ENCODE measurements at places on chromosomes 4 and X.
A peak's percentile ranks its signal among the peaks of the same experiment; 100 is the strongest.

GRCh38 chr4:151540728-151541388 is 131.9 kb downstream of the FHIP1A start:
- no peak for DNase-seq

GRCh38 chr4:17134565-17134964 is 236.1 kb upstream of the LDB2 start:
- no peak for DNase-seq

- DNase-seq: no peak
These were observed 74.3 kb downstream of the CFAP299 start for GRCh38 chr4:80409809-80410208.

GRCh38 chrX:150455215-150455608 is 92.1 kb downstream of the MAMLD1 start:
- no peak for DNase-seq

DNA sequence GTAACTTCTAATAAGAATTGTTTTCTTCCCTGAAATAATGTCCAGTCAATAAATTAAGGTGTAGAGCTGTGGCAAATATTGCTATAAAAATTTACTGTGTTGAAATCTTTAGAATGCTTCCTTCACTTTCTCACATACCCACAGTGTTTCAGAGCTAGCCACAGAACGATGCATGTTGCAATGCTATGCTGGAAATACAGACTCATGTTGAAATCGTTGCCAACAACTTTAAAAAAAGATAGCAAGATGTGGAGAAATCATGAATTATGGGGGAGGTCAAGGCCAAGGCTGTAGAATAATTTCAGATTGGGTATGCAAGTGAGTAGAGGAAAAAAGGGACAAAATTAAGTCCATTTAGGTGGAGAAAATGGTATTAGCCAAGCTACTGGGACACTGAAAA is 204.8 kb downstream of the VEGFC start:
- DNase-seq: no peak

DNA sequence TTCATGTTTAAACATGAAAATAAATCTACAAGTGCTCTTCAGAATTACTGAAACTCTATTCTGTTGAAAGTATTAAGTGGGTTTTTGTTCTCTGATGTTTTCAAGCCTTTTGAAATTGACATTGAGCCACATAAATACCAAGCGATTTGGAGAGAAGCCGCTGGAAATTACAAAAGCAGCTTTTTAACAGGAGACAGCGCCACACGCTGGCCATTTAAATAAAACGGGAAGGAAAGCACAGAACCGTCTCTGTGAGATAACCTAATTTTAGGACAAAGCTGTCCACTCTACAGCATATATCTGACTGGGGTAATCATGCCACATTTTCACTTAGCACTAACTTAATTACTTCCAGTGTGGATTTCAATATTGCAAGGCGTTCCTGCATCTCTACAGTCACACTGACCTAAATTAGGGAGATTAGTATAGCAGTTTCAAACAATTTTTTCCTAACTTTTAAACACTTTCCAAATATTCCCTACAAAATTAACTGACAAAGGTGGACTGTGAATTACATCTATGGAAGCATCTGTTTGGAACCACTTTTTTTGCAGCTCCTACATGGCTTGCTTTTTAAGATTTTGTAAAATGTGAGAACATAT is 6.8 kb upstream of the ANOS1 start:
- DNase-seq: no peak

DNA sequence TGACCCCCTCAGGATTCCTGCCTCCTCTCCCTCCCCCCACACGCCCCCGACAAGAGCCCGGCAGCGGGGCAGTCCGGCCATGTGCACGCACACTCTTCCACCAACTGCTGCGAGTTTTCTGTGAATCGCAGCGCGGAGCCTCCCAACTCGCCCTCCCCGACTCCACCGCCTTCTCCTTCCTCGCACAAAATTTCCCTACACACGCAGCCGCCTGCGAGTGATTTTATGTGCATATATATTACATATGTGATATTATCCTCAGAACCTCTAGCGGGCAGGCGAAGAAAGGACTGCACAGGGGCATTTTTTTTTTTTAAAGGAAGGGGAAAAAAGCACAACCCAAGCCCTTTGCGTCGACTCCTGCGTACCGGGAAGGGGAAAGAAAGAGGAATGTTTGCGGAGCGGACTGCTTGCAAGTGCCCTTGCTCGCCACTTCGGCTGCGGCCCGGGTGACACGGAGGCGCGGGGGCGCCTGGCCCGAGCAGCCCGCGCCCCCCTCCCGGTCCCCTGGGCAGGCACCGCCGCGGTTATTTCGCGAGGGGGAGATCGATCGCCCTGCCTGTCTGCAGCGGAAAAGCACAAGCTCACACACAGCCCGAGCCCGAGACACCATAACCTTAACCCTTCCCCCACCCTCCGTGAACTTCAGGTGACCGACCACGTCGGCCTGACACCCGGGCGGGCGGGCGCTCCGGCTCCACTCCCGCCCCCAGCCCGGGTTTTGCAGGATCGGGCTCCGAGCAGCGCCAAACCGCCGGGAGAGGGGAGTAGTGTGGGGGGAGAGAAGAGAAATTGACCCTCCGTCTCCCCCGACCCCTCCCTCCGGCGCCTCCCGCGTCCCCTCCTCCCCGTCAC is 2.3 kb downstream of the ZNF827 start:
- peak; percentile 45 for DNase-seq

- no peak for DNase-seq
These were observed 253.0 kb downstream of the COX7B2 start for GRCh38 chr4:46656071-46656470.

DNA sequence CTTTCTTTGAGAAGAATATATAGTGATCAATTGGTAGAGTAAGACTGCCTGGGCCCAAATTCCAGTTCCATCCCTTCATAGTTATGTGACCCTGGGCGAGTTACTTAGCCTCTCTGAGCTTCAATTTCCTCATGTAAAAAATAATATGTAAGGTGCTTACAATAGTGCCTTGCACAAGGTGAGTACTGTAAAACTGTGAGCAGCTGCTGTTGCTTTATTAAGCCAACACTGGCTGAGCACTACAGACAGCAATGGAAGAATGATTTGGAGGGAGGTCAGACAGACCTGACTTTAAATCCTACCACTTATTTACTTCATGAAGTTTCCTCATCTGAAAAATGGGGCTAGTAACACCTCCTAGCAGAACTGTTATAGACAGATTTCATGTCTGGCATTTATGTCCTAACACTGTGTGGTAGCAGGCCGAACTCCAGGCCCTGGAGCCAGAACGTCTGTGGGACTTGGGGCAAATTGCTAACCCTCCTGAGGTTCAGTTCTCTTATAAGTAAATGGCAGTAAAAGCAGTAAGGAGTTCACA is 53.8 kb downstream of the RNF150 start:
- no peak for DNase-seq

DNA sequence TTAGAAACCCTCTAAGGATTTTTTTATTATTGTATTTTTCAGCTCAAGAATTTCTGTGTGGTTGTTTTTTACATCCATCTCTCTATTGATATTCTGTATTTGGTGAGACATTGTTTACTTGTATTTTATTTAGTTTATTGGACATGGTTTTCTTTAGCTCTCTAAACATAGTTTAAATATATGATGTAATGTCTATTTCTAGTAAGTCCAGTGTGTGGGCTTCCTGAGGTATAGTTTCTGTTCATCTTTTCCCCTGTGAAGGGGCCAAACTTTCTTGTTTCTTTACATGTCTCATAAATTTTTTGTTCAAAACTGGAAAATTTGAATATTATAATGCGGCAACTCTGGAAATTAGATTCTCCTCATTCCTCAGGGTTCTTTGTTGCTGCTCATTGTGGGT is 28.2 kb upstream of the ATRX start:
- DNase-seq: no peak

GRCh38 chr4:179268791-179269190 is 1826.6 kb upstream of the AGA start:
- DNase-seq: no peak

- DNase-seq: no peak
These were observed 277.0 kb upstream of the EDA2R start for GRCh38 chrX:66915893-66916292.

DNA sequence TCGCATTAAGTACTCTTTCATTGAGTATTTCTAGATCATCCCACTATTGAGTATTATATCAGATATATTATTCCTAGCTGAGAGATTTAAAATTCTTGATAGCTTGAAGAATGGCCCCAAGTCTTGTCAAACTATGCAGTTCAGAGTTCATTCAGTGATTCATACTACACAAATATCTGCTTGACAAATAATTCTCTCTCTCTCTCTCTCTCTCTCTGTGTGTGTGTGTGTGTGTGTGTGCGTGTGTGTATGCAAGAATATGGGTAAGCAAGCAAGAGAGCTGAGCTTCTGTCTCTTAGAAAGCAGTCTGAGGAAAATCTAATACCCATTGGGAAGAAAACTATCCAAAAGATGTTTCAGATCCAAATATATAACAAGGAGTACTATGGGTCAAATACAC is 142.0 kb downstream of the SLC10A7 start:
- no peak for DNase-seq

- DNase-seq: no peak
These were observed 7.2 kb upstream of the MRFAP1 start for GRCh38 chr4:6633091-6633906.

GRCh38 chrX:69565247-69565815 is 50.6 kb upstream of the EDA start:
- no peak for DNase-seq

DNA sequence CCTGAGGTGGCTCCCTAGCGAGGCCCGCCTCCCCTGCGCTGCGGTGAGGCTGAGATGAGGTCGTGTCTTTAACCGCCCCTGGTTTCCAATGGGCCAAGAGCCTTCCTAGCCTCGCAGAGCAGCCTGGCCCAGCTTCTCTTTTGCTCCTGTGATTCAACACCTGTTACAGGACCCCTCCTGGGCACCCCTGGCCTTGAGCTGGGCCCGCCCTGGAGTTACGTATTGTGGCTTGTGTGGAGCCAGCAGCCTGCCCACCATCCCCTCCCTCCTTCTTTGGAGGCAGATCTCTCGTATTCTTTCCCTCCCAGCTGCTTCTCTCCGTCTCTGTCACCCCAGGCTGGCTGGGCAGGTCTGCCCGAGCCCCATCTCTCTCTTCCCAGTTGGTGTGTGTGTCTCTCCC is 19.3 kb upstream of the UBA1 start:
- DNase-seq: no peak

DNA sequence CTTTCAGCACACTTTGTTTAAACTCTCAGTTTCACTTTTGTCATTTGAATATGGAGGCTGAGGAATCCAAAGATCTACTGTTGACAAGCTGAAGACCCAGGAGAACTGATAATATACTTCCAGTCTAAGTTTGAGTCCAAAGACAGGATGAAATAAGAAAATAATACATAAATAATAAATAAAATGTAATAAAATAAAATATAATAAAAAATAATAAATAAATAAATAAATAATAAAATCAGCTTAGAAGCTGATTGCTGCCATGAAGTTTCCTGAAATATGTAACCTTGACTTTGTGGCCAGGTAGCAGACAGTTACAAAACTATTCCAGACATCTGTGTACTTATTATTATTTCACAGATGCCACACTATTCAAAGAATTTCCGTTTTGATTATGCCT is 55.0 kb downstream of the NPY2R start:
- DNase-seq: no peak

GRCh38 chr4:13516315-13516860 is 27.9 kb downstream of the NKX3-2 start:
- DNase-seq: no peak

GRCh38 chr4:184030036-184030435 is 124.9 kb downstream of the STOX2 start:
- no peak for DNase-seq

DNA sequence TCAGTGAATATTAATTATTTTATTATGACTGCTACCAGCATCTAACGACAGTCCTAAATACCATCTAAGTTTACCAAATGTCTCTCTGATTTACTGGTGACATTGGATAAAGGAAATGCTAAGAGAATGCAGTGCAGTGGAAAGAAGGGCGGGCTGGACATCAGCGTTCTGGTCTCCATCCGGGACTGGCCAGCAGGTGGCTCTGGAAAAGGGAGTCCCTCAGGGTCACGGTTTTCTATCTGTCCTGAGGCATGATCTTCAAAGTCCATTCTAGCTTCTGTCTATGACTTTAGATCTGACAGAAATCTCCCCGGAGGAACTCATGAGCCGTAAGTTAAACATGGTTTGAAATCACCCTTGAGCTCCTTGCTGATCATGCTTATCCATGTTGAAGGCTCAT is 3.3 kb downstream of the TRIM2 start:
- DNase-seq: no peak

All from stimulated activated CD8-positive, alpha-beta memory T cell treated with anti-CD3 and anti-CD28 coated beads, Interleukin-2, amount 100 ng/mL, for 48 hours (primary cell).